ENCODE measurements at places on chromosomes 6 and 20.

GRCh38 chr6:39386487-39386886 is 64.0 kb upstream of the KCNK16 start:
- DNase-seq, result no peak

DNA sequence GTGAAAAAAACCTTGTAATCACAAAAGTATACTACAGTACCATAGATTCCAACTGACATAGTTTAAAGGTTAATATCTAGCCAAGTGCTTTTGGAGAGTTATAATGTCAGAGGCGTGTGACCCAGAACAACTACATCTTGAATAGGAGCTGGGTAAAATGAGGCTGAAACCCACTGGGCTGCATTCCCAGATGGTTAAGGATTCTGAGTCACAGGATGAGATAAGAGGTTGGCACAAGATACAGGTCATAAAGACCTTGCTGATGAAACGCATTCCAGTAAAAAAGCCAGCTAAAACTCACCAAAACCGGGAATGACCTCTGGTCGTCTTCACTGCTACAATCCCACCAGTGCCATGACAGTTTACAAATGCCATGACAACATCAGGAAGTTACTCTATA is 22.4 kb upstream of the KIAA0408 start:
- DNase-seq, result no peak

- DNase-seq, result no peak
Observed at GRCh38 chr6:117275205-117275604, 9.8 kb downstream of the VGLL2 start.

GRCh38 chr6:154613137-154613676 is 102.7 kb upstream of the CNKSR3 start:
- DNase-seq, result no peak

- no peak for DNase-seq
Observed at GRCh38 chr20:51969191-51969590, 166.9 kb upstream of the SALL4 start.

DNA sequence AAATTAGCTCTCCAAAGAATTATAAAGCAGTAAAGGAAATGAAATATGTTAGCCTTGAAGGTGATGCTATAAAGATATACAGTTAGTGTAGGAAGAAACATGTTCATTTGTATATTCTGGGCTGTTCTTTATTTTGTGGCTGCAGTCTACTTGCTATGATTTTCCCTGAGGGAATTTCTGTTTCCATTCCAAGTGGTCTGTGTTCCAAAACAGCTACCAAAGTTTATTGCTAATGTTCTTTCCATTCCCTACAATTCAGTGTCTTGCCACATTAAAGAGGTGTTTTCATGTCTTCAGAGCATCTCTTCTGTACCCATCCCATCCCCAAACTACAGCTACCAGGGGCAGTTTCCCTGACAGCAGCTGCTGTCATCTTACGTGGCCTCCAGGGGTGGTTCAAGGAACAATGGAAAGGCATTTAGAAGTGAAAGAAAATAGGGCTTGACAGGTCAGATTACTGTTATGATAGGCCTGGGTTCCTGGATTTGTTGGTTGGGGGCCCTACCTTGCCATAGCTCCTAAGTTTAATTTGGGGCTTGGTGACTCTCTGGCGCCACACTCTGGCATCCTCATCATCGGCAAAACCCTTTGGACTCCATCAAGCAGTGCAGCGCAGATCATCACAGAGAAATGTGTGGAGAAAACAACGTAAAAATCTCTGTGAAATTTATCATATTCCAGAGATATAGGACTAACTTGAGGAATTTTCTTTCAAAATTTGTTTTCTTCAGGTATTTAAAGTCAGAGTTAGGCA is 33.8 kb upstream of the AIG1 start:
- DNase-seq, result no peak

GRCh38 chr6:89034586-89035251 is 45.8 kb upstream of the PNRC1 start:
- no peak for DNase-seq

DNA sequence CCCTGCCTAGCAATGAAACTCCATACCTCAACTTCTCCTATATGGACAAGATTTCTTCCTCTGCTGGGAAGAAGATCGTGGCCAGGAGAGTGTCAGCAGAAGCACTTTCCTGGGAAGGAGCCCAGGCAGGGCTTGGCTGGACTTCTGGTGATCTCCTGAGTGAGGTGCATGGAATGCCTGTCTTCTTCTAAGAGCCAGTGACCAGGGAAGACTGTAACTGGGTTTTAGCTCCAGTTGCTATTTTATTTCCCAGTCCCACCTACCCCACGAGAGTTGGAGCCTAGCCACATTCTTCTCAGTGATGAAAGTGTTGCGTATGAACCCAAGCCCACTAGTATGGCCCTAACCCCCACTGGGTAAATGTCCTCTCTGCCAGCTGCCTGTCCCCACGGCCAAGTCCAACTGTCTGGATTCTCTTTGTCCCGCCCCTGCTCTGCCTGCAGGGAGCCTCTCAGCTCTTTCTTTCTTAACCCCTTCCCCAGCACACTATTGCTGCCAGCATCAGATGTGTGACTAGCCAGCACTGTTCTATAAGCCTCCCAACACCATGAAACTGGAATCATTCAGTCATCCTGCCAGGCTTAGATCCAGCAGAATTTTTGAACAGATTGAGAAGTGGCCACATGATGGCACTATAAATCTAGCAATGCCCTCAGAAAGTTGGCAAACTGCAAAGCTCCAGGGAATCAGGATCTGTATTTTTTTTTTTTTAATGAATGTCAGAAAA is 69.8 kb upstream of the FAM184A start:
- peak; percentile 23 for DNase-seq

- DNase-seq, result no peak
Observed at GRCh38 chr6:24330137-24330732, 27.6 kb downstream of the DCDC2 start.

DNA sequence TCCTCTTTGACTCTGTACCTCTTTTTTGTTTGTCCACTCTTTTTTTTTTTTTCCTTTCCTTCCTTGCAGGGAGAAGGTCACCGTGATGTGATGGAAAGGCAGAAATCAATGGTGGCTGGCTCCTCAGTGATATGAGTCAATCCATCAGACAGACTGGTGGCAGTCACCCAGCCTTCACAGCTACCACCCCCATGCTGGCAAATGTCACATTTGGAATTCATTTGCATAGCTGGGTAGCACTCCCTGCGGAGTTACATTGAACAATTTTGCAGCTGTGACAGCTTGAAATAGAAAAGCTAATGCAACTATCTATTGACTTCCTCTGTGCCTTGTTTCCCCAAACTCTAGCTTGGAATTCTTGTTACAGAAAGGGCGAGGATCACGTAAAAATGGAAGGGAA is 668.4 kb downstream of the C6orf118 start:
- DNase-seq, result no peak

GRCh38 chr20:57371363-57371762 is 19.8 kb upstream of the RBM38 start:
- no peak for DNase-seq

DNA sequence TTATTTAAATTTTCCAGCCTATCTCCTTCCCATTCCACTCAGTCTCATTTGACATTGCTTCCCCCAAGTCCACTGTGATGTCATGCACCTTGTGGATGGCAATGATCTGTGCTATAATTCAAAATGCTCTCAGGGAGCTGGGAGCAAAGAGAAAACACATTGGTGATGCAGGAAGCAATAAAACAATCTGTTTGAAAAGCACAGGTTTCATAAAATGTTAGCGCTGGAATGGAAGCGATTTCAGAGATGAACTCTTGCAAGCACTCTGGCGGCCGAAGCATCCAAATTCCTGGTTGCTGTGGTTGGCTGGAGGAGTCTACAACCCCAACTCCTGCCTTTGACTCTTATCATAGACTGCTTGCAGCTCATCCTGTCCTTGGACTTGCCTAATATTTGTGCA is 167.0 kb downstream of the GMPR start:
- DNase-seq, result no peak

DNA sequence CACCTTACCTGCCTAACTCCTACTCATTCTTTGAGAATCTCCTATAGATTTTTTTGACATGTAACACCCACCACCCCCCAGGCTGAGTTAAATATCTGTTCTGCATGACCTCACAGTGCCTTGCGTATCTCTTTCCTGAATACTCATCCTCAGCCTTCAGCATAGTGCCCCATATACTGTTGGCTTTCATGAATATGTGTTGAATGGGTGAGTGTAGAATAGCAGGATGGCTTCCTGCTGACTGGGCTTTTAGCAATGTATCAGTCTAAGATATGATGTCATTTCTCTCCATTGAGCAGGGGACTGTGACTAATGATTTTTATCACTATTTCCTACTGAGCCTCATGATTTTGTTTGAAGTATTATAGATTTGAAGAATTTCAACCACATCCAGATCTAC is 361.6 kb upstream of the MARCKS start:
- no peak for DNase-seq

GRCh38 chr6:11902527-11902926 is 109.6 kb upstream of the HIVEP1 start:
- DNase-seq, result no peak

DNA sequence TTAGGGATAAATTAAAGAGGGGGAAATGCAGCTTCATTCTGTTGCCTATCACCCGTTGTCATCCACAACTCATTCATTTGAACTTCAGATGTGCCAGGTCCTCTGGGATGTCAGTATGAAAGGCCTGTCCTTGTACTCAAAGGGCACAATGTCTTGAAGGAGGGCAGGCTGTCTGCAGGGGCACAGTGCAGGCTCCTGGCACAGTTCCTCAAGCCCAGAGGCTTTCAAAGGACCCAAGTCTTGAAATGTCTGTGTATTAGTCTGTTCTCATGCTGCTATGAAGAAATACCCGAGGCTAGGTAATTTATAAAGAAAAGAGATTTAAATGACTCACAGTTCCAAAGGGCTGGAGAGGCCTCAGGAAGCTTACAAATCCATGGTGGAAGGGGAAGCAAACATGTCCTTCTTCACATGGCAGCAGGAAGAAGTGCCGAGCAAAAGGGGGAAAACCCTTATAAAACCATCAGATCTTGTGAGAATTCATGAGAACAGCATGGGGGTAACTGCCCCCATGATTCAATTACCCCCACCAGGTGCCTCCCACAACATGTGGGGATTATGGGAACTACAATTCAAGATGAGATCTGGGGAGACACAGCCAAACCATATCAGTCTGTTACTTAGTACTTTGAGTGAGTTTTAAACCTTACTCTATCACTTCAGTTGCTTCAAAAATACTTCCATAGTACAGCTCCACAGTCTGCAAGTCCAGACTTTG is 9.4 kb downstream of the SNX9 start:
- no peak for DNase-seq

DNA sequence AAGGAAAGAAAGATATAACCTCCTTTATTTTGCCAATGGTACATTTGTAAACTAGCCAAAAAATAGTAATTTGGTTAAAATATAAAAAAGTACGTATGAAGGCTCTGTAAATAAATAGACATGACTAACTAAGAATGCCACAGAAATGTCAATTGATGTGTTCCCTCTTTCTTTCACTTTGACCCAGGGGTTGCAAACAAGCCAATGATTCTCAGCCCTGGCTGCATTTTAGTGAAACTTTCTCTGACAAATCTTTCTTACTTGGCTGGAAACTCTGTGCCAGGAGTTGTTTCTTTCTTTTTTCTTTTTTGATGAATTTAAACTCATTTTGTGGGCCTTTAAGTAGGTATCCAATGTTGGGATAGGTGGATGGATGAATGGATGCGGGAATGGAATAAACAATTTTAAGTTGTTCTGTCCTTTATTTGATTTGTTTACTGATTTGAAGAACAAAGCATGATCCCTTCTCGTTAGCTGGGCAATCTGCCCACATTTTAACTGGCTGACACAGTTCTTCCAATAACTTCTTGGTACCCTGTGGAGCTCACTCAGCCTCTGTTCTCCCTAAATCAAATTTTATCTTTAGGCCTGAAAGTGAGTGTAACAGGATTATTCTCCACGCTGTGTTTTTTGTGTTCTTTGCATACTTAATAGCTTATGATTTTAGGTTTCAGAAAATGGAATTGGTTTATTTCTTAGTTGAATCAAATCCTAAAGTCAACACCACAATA is 58.6 kb upstream of the GCLC start:
- DNase-seq, result no peak

- DNase-seq, result no peak
Observed at GRCh38 chr6:119881416-119881815, 531.9 kb upstream of the MAN1A1 start.

- no peak for DNase-seq
Observed at GRCh38 chr6:6569096-6569810, 19.3 kb upstream of the LY86 start.

DNA sequence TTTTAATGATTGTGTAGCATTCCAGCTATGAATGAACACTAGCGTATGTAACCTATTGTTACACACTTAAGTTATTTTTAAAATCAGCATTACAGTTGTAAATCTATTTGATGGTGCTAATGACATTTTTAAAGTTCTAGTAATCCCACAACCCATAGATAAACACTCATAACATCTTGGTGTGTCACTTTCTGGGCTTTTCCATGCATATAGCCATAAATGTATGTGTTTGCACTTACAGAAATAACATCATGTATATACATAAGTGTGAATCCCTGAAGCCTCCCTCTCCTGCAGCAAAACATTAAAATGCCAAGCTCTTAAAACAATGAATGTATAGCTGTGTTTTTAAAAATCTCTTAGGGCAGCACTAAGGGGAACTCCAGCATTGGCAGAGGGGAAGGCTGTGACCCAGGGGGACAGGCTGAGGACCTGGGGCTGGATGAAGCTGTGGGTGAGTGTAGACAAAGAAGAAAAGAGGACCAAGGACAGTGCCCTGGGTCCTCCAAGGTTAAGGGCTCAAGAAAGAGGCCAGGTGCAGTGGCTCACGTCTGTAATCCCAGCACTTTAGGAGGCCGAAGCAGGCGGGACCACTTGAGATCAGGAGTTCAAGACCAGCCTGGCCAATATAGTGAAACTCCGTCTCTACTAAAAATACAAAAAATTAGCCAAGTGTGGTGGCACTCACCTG is 929 bp upstream of the CENPB start:
- no peak for DNase-seq

Measured in NCI-H1092 (cell line).